ENCODE measurements at places on chromosomes 7 and 10.

- no peak for DNase-seq
These were observed 189.3 kb downstream of the ZMYND11 start for GRCh38 chr10:324593-324992.

- no peak for DNase-seq
These were observed 477.3 kb downstream of the SDK1 start for GRCh38 chr7:3778345-3778744.

GRCh38 chr7:16881844-16882243 is at the start of gene AGR3:
TSS of gene AGR3 (minus strand) at chr7:16881983. CDS start at chr7:16878618, 3,365 bp downstream.
- no peak for DNase-seq

- no peak for DNase-seq
These were observed 663 bp downstream of the CYP2W1 start for GRCh38 chr7:983616-984071.

- no peak for DNase-seq
These were observed 124.5 kb downstream of the SEMA3A start for GRCh38 chr7:84069999-84070500.

- peak; percentile 77 for DNase-seq
These were observed 83.9 kb downstream of the JAZF1 start for GRCh38 chr7:28096713-28097112.

Data from hematopoietic multipotent progenitor cell treated with erythropoietin and hydrocortisone succinate and interleukin-3 and kit ligand, for 15 days (in vitro differentiated cells).